ENCODE measurements at places on chromosomes 16 and 17.

- H3K36me3 ChIP-seq, result peaks cover 17% of the 10 kb centered on the region
- no peaks in the 10 kb centered on the region for H3K4me1 ChIP-seq
- peak; percentile 39 for DNase-seq
- H3K27ac ChIP-seq, result no peak overlapping the region
- H3K27me3 ChIP-seq, result no peaks in the 10 kb centered on the region
Measured at GRCh38 chr17:82400830-82401229, 17.3 kb upstream of the HEXD start.

DNA sequence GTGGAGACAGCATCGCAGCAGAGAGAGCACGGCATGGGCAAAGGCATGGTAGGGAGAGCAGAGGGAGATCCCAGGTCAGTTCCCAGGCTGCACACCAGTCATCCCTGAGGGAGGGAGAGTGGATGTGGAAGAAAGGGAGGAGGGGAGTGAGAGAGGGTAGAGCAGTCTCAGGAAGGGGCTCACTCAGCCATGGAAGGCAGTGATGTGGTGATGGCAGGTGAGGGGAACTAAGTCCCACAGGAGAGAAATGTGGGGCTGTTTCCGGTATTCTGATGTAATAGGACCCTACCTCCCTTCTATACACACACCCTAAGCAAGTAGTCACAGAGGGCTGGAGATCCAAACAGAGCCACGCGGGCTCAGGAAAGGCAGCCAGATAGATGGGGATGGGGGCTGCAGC lies 500.3 kb upstream of the CDH11 start:
- DNase-seq, result no peak
- H3K36me3 ChIP-seq, result no peaks in the 10 kb centered on the region
- H3K27me3 ChIP-seq, result no peaks in the 10 kb centered on the region

GRCh38 chr17:55734128-55734781 lies 11.6 kb upstream of the TMEM100 start:
- no peak overlapping the region for H3K4me3 ChIP-seq
- H3K36me3 ChIP-seq, result no peaks in the 10 kb centered on the region
- peaks cover 16% of the 10 kb centered on the region for H3K4me1 ChIP-seq
- peak overlapping the region; percentile 23 for H3K27ac ChIP-seq

- no peaks in the 10 kb centered on the region for H3K27me3 ChIP-seq
- no peak for DNase-seq
- H3K27ac ChIP-seq, result no peak overlapping the region
- peaks cover 4% of the 10 kb centered on the region for H3K36me3 ChIP-seq
- no peaks in the 10 kb centered on the region for H3K4me1 ChIP-seq
Measured at GRCh38 chr17:42944211-42944610, 20.0 kb downstream of the AARSD1 start.

GRCh38 chr16:77767211-77767610 lies 21.2 kb upstream of the VAT1L start:
- no peaks in the 10 kb centered on the region for H3K36me3 ChIP-seq
- H3K4me3 ChIP-seq, result no peak overlapping the region
- H3K4me1 ChIP-seq, result no peaks in the 10 kb centered on the region

DNA sequence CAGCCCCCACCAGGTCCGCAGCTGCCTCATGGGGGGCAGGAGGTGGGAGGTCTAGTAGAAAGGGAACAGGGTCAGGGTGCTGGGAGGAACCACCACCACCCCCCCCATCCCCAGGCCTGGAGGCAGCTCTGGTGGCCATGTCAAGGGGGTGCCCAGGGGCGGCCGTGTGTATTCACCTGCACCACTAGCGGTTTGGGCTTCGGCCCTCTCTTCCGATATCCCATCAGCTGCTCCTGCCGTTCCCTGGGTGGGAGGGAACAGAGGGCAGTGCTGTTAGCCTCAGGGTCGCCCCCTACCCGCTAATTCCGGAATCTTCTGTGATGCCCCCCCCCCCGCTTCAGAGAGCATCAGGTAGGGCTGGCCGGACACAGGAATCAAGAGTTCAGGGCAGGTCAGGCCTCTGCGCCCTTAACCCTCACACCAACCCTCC lies 3.8 kb downstream of the CBX4 start:
- H3K27ac ChIP-seq, result no peak overlapping the region
- H3K4me1 ChIP-seq, result peaks cover 7% of the 10 kb centered on the region
- peaks cover 8% of the 10 kb centered on the region for H3K27me3 ChIP-seq
- no peak for DNase-seq
- peaks cover 50% of the 10 kb centered on the region for H3K36me3 ChIP-seq
- H3K4me3 ChIP-seq, result no peak overlapping the region

- H3K36me3 ChIP-seq, result no peaks in the 10 kb centered on the region
- no peak overlapping the region for H3K27ac ChIP-seq
- no peak overlapping the region for H3K4me3 ChIP-seq
- DNase-seq, result no peak
- no peaks in the 10 kb centered on the region for H3K27me3 ChIP-seq
Measured at GRCh38 chr16:85252014-85252413, 139.7 kb upstream of the CIBAR2 start.

DNA sequence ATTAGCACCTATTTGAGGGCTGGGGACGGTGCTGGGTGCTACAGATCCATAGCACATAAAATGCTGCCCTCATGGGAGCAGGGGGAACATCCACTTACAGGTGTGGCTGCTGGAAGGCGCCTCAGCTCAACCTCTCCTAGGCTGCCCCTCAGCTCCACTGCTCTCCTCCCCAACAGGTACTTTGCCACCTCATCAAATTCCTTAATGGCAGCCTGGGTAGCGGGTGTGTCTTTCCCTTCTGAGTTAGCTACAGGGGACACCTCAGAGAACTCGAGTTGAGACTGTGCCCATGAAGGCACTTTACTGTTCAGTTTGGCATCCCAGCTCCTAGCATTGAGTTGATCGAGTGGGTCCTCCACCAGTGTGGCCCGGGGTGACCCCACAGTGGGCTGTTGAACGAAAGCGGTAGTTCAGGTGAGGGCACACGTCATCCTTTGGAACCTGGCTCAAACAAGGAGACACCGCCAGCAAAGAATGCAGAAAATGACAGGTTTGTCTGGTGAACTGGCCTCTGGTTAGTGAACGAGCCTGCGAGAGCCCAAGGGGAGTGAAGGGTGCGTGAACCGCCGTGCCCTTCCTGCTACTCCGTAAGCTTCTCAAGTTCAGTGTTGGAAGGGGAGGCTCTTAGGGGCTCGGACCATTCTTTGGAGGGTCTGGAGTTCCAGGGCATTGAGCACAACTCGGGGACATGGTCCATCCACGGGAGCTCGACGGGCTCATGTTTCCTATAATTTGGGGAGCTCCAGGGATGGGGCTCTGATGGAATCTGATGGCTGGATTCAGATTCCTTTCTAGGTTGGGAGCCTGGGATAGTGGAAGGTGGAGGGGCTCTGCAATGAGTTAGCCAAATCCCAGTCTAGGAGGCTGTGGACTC lies 3.5 kb upstream of the CMIP start:
- no peak for DNase-seq
- no peaks in the 10 kb centered on the region for H3K27me3 ChIP-seq
- H3K27ac ChIP-seq, result no peak overlapping the region
- H3K4me3 ChIP-seq, result no peak overlapping the region
- H3K4me1 ChIP-seq, result peaks cover 7% of the 10 kb centered on the region
- H3K36me3 ChIP-seq, result no peaks in the 10 kb centered on the region

GRCh38 chr16:57380671-57381462 lies 8.6 kb downstream of the CX3CL1 start:
- no peak overlapping the region for H3K4me3 ChIP-seq
- H3K27ac ChIP-seq, result no peak overlapping the region
- no peaks in the 10 kb centered on the region for H3K27me3 ChIP-seq
- no peak for DNase-seq
- H3K36me3 ChIP-seq, result no peaks in the 10 kb centered on the region
- H3K4me1 ChIP-seq, result peaks cover 27% of the 10 kb centered on the region

DNA sequence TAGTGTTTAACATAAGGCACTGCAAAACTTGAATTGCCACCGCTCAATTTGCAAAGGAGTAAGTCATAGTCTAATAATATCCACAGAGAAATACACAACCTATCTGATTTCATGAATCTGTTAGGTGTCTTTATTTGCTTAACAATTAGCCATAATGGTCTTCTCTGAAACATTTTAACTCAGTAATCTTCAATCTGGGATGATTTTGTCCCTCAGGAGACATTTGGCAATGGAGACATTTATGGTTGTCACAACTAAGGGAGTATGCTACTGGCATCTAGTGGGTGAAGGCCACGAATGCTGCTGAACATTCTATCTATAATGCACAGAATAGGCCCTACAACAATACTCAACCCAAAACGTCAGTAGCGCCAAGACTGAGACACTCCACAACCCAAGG lies 4.3 kb downstream of the UBE2G1 start:
- H3K4me3 ChIP-seq, result no peak overlapping the region
- no peak for DNase-seq
- H3K27ac ChIP-seq, result no peak overlapping the region
- no peaks in the 10 kb centered on the region for H3K27me3 ChIP-seq
- peaks cover 21% of the 10 kb centered on the region for H3K4me1 ChIP-seq

DNA sequence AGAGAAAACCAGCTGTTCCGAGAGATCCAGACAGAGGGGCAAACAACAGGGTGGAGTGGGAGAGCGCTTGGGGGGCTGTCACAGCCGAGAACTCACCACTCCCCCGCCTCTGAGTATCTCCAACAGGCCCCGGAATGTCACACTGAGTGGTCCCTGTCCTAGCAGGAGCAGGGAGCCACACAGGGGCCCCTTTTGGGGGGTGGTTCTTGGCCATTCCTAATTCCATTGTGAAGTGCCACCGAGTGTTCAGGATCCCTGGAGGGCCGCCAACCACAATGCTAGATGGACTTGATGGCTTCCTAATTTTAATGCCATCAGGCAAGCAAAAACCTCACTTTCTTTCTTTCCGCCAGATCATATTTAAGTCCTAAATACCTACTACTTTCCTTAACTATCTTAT lies 16.8 kb downstream of the ABCA3 start:
- no peaks in the 10 kb centered on the region for H3K4me1 ChIP-seq
- no peak overlapping the region for H3K4me3 ChIP-seq
- no peaks in the 10 kb centered on the region for H3K36me3 ChIP-seq
- peak; percentile 25 for DNase-seq
- no peak overlapping the region for H3K27ac ChIP-seq
- H3K27me3 ChIP-seq, result no peaks in the 10 kb centered on the region

DNA sequence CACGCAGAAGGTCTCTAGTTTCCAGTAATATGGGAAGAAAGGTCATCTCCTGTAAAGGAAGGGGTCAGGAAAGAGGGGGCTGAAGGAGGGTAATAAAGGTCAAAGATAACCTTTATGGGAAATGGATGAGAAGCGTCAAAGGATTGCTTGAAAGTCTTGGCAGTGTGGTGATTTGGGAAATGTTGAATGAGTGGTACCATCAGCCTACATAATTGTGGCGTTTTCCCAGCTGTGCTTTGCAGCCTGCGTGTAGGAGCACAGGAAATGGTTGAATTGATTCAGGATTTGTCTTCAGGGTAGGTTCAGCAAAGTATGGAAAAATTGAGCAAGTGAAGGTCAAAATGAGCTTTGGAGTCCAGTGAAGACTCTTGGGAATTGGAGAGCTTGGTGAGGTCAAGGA lies 115.8 kb upstream of the NOL11 start:
- H3K4me1 ChIP-seq, result no peaks in the 10 kb centered on the region
- H3K36me3 ChIP-seq, result peaks cover 4% of the 10 kb centered on the region
- no peak for DNase-seq
- no peak overlapping the region for H3K27ac ChIP-seq
- H3K4me3 ChIP-seq, result no peak overlapping the region

DNA sequence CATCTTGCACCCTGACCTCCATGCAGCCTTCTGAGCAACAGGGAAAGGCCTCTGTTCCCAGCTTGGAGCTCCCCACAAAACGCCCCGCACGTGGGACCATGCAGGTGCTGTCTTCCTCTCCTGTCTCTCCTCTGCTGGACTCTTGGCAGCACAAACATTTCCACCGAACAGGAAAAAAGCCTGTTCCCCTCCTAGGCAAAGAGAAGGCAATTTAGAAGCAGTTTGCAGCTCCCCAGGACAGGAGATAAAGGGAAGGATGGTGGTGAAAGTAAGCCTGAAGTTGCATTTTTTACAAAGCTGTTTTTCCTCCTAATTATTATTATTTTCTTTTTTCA lies 7.7 kb upstream of the CIBAR2 start:
- H3K4me1 ChIP-seq, result peaks cover 2% of the 10 kb centered on the region
- no peak overlapping the region for H3K4me3 ChIP-seq
- no peaks in the 10 kb centered on the region for H3K27me3 ChIP-seq
- DNase-seq, result no peak
- H3K36me3 ChIP-seq, result no peaks in the 10 kb centered on the region

GRCh38 chr17:28293994-28294393 lies 25.0 kb upstream of the TMEM97 start:
- no peaks in the 10 kb centered on the region for H3K4me1 ChIP-seq
- H3K27me3 ChIP-seq, result no peaks in the 10 kb centered on the region
- no peak for DNase-seq
- H3K4me3 ChIP-seq, result no peak overlapping the region
- H3K27ac ChIP-seq, result no peak overlapping the region

- H3K27me3 ChIP-seq, result no peaks in the 10 kb centered on the region
- DNase-seq, result no peak
- H3K36me3 ChIP-seq, result no peaks in the 10 kb centered on the region
- no peak overlapping the region for H3K4me3 ChIP-seq
- no peak overlapping the region for H3K27ac ChIP-seq
Measured at GRCh38 chr17:76191896-76192295, 48.4 kb downstream of the RNF157 start.

DNA sequence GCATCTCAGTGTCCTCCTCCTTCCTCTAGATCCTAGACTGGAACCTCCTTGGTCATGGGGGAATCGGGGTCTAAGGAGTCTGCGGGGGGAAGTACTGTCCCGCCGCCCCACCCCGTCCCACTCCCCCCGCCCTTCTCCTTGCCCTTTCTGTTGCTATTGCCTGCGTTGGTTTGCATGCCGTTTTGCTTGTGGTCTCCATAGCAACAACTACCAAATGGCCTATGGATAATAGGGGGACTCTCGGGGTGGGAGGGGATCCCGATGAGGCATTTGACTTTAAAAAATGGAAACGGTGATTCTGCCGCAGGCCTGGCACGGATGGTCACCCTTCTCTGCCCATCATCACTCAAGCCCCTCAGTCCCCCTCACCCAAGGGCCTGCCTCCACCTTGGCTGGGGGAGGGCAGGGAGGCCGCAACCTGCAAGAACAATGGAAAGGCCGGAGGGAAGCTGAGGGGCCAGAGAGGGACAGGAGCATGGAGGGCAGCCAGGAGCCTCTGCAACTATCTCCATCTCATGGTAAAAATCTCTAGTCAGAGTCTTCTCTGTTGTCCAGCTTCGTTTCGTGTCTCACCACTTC lies 231.4 kb upstream of the TNRC6C start:
- no peak overlapping the region for H3K27ac ChIP-seq
- no peaks in the 10 kb centered on the region for H3K4me1 ChIP-seq
- no peaks in the 10 kb centered on the region for H3K36me3 ChIP-seq
- H3K4me3 ChIP-seq, result no peak overlapping the region
- peaks cover 10% of the 10 kb centered on the region for H3K27me3 ChIP-seq

- H3K27ac ChIP-seq, result peak overlapping the region; percentile 77
- H3K36me3 ChIP-seq, result peaks cover 62% of the 10 kb centered on the region
- DNase-seq, result no peak
- H3K27me3 ChIP-seq, result no peaks in the 10 kb centered on the region
- peak overlapping the region; percentile 84 for H3K4me3 ChIP-seq
- no peaks in the 10 kb centered on the region for H3K4me1 ChIP-seq
Measured at GRCh38 chr17:51164911-51165679, 1.1 kb upstream of the NME2 start.
